ENCODE measurements at places on chromosomes 16 and 17.

DNA sequence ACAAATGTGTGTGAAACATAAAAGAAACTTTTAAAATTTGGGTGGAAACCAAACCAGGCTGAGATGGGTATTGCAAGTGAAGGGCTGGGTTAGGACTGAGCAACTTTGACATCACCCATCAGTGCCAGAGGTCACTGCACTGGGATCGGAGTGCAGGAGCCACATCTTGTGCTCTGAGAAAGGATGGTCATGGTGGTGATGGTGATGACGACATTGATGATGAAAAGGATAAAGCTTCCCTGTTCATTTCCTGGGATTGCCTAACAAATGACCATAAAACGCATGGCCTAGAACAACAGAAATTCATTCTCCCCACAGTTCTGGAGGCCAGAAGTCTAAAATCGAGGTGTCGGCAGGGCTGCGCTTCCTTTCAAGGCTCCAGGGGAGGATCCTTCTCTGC is 324.0 kb downstream of the MAF start:
- no peak for DNase-seq

DNA sequence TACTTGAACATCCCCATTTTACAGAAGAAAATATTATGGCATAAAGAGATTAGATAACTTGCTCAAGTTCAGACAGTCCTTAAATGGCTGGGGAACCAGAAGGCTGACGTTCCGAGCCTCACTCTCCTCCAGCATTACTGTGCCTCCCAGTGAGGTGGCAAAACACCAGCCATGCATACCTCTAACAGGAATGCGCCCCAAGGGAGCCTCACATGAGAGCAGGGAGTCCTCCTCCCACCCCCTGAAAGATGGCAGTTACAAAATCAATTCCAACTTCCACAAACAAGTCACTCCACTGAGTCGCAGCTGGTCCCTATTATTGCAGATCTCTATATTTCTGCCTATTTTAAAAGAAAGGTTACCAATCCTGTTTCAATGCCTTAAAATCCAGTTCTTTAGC is 55.5 kb downstream of the ANKFY1 start:
- no peak for DNase-seq

DNA sequence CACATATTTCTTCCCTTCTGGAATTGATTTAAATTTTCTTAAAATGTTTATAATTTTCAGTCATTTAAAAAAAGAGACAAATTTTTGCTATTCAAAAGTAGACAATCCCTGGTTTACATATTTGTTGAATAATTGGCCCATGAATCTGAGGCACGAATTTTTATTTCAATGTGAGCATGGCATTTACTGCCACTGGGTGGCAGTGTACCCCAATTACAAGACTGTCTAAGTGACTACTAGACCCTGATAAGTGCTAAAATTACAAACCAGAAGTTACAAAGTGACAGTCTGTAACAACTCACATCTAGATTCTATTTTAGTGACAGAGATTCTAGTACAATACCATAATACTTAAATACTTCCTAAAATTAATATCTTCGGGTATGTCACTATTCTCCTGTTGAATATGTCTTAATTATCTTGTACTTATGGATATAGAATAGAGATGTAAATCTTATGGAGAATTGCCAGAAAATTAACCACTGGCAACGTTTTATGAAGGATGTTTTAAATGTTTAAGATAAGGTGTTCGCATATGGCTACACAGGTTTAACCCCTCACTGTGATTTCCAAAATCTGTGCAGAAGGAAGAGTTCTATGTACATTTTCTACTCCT is 235.8 kb downstream of the MAP2K4 start:
- peak; percentile 4 for DNase-seq

- no peak for DNase-seq
Observed at GRCh38 chr16:66212428-66212827, 154.1 kb upstream of the CDH5 start.

GRCh38 chr17:82105882-82106687 is 8.0 kb upstream of the FASN start:
- DNase-seq, result peak; percentile 77

- DNase-seq, result no peak
Observed at GRCh38 chr17:13351046-13351445, 250.7 kb downstream of the HS3ST3A1 start.

GRCh38 chr17:56786989-56787482 is 46.7 kb downstream of the C17orf67 start:
- peak; percentile 55 for DNase-seq

GRCh38 chr17:48391444-48391843 is 38.6 kb downstream of the SKAP1 start:
- DNase-seq, result no peak

DNA sequence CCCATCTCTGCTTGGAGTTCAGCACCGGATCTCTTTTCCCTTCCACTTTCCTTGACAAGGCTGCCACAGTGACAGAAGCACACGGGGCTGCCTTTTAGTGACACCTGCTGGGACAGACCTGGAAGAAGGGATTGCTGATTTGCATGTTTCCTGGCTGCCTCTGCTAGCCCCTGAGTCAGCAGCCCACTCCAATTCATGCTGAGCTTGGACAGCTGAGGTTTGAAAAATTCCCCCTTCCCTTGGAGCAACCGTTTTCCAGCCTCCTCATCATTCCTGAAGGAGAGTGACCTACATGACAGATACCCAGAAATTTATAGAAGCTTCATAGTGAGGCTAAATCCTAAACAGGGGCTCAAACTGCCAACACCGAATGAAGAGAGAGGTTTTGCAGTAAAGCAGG is 18.8 kb upstream of the RBL2 start:
- no peak for DNase-seq

DNA sequence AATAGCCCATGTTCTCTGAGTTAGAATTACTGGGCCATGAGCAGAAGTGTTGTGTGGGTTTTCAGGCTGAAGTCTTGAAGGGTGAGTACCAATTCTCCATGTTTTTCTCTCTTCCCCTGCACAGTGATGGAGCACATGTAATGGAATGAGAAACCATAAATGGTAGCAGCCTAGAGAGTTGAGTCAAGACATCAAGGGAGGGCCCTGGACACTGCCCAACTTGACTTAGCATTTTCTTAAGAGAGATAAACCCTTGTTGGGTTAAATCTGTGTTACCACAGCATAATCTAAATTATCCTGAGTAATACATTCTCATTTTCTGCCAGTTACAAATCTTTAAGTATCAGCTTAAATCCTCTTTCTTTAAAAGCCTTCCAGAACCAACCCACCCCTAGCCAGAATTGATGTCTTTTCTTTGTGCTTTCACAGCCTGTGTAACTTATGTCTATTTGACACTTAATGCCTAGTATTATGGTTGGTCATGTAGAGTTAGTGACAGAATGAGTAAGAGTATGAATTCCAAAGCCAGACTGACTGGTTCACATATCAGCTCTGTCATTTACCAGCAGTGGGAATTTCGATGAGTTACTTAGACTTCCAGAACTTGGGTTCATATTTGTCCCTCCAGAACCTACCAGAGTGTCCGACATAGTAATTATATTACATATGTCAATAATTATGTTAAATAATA is 27.0 kb upstream of the RGS9 start:
- DNase-seq, result no peak

GRCh38 chr16:22674832-22675191 is 139.2 kb upstream of the HS3ST2 start:
- no peak for DNase-seq

DNA sequence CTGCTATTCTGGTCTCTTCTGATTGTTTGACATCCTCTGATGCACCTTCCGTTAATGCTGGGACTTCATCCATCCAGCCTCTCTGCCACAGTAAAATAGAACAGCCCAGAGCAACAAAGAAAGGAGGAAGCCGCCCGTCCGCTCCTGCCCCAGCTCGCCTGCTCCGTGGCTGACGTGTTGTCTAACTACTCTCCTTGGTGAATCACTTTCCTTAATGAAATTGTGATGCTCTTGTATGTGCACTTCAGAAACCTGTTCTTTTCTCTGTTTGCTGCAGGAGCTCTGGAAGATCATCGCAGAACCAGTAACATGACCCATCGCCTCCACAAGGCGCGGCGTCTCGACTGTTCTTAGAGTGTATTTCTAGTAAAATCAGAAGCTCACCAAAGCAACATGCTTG is 24.3 kb downstream of the METTL22 start:
- DNase-seq, result no peak

GRCh38 chr16:50743581-50744225 is 1.8 kb downstream of the CYLD start:
- no peak for DNase-seq

DNA sequence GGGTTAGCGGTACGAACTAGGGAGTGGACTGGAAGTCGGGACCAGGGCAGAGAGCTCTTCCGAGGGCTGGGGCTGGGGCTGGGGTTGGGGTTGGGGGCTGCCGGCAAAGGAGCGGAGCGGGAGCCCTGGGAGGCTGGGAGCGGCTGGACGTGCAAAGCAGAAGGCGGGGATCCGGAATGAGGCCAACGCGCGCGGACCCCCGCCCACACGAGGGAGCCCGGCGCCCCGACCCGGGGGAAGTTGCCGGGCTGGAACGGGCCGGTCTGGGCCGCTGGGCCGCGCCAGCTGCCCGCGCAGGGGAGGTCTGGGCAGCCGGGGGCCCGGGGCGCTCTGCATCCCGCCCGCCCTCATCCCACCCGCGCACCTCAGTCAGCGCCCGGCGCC is 323 bp downstream of the ST3GAL2 start:
- DNase-seq, result no peak

- DNase-seq, result no peak
Observed at GRCh38 chr17:38441429-38442061, 13.3 kb downstream of the ARHGAP23 start.

DNA sequence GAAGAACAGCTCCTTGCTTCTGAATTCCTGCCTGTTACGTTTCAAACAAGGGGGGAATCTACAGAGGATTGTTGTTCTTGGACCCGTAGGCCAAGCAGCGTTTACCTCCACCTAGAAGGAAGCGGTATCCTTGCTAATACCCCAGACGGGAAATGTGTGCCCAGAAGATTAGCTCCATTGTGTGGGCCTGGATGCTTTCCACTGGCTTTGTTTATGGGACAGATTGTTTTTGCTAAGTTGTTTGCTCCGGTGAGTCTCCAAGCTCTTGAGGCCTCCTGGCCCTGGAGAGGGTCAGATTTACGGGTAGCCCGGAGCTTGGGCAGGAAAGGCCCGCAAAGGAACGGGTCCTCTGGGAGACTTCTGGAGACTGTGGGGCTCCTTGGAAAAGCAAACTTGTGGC is 28.4 kb upstream of the MRTFB start:
- DNase-seq, result no peak

GRCh38 chr17:40910441-40910841 is 25.4 kb upstream of the KRT20 start:
- DNase-seq, result no peak

Measured in stimulated activated CD4-positive, alpha-beta T cell treated with anti-CD3 and anti-CD28 coated beads, Interleukin-2, amount 100 ng/mL, for 24 hours (primary cell).